ENCODE measurements at places on chromosomes 1 and 21.

GRCh38 chr1:98546319-98546718 lies 115.2 kb upstream of the SNX7 start:
- DNase-seq, result no peak

DNA sequence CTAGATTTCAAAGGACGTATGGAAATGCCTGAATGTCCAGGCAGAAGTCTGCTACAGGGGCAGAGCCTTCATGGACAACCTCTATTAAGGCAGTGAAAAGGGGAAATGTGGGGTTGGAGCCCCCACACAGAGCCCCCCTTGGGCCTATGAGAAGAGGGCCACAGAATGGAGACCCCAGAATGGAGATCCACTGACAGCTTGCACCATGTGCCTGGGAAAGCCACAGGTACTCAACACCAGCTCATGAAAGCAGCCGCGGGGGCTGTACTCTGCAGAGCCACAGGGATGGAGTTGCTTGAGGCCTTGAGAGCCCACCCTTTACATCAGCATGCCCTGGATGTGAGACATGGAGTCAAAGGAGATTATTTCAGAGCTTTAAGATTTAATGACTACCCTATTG lies 108.7 kb downstream of the DMRTB1 start:
- DNase-seq, result no peak

DNA sequence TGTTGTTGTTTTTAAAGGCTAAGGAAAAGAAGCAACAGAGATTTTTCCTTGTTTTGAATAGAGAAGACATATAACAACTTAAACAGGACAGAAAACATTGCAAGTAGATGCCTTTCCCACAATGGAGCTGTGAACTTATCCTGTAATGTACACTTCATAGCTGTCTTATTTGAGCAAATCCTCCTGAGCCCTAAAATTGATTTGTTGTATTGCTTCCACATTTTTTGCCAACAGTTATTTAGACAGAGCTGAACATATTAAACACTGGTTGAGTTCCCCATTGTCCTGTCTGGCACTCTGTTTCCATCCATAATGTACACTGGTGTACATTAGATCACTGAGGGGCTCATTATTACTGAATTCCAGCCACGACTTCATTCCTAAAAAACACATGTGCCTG lies 32.2 kb downstream of the CACHD1 start:
- no peak for DNase-seq

DNA sequence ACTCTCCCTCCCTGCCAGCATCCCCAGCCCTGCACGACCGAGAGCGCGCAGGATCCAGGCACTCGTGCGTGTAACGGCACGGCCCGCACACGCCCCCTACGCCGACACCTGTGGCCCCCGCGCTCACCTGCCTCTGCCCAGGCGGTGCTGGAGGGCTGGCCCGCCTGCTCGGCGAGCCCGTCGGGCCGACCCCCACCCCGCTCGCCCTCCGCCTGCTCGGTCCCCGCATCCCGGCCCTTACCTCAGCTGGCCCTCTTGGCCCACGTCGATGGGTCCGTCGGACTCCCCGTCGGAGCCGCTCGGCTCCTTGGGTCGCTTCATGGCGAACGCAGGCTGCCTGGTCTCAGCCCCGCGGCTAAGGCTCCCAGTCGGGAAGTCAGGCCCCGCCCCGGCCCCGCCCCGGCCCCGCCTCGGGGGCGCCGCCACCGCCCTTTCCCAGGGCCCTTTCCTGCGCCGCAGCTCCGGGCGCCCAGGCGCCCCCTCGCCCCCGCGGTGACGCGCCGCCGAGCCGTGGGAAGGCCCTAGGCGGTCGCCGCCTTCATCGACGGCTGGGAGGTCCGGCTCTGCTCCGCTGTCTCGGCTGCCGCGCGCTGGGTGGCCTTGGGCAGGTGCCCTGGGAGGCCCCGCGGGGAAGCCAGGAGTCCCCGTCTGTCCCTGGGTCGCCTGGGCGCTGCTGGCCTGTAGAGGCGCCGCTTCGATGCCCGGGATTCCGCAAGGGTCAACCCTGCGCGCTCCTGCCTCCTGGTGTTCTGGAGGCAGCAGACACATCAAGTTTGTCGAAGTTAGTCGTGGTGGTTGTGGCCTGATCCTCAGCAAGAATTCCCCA lies at the start of gene HEYL:
Gene HEYL, minus strand, starts transcription at position 339 of the 826 bp plus-strand sequence. Its CDS starts 18 bp downstream, at position 321.
- DNase-seq, result no peak

DNA sequence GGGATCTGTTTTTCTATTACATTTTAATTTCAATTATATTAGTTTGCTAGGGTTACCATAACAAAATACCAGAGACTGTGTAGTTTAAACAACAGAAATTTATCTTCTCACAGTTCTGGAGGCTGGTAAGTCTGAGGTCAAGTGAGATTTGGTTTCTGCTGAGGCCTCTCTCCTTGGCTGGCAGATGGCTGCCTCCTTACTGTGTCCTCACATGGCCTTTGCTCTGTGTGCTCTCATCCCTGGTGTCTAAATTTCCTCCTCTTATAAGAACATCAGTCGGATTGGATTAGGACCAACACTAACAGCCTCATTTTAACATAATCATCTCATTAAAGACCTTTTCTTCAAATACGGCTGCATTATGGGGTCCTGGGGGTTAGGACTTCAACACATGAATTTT lies 195.2 kb upstream of the CHODL start:
- DNase-seq, result no peak

GRCh38 chr1:94169126-94169525 lies 48.2 kb upstream of the ABCA4 start:
- DNase-seq, result no peak

- no peak for DNase-seq
Measured at GRCh38 chr1:113991467-113991997, 12.3 kb downstream of the OLFML3 start.

GRCh38 chr1:208036106-208036808 lies 125.3 kb upstream of the CD34 start:
- no peak for DNase-seq

- no peak for DNase-seq
Measured at GRCh38 chr1:116003823-116004222, 27.5 kb downstream of the SLC22A15 start.

- peak; percentile 54 for DNase-seq
Measured at GRCh38 chr1:169546087-169546995, 39.9 kb downstream of the F5 start.

GRCh38 chr1:108830119-108831008 lies 26.5 kb downstream of the AKNAD1 start:
- DNase-seq, result peak; percentile 76

GRCh38 chr1:40241362-40241761 lies 6.4 kb upstream of the TMCO2 start:
- no peak for DNase-seq

DNA sequence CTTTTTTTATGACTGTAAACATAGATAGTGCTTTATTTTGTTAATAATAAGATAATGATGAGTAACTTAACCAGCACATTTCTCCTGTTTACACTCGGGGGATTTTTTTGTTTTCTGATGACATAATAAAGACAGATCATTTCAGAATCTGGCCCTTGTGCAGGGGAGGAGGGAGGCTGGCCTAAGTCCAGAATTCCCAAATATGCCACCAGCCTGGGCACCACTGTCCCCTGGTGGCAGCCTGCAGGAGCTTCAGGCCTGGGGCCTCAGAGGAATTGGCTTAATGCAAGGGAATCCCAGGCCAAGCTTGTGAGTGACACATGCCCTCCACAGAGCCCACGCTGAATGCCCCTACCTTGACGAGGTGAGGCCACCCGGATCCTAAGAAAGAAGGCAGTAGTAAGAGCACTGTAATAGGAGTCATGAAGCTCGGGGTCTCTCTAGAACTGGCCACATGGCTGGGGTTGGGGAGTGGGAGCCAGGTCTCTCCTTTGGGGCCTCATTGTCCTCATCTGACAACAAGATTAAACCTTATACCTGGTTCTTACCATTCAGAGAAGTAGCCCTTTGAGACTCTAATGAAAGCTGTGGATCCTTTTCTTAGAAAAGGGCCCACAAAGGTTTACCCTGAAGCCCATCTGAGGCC lies 24.1 kb downstream of the ETNK2 start:
- peak; percentile 76 for DNase-seq

DNA sequence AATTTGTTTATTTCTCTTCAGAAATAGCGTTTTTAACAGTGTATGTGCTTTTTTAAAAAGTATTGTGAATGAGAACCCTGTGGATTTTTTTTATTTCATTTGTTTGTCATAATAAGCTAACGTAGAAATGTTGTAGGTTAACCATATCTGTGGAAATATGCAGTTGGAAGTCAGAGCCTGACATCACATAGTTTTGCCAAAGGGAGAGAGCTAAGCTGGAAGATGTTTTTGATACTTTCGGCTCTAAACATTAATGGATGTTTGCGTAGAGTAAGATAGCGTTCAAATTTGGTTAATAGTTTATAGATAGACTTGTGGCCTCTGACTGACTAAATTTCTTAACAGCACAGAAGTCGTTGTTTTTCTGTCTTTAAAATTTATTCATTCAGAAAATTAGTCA lies 47.4 kb upstream of the ANGPTL1 start:
- no peak for DNase-seq

- DNase-seq, result no peak
Measured at GRCh38 chr1:176791906-176792305, 328.9 kb downstream of the PAPPA2 start.

GRCh38 chr1:169081503-169082123 lies 24.9 kb upstream of the ATP1B1 start:
- no peak for DNase-seq

- no peak for DNase-seq
Measured at GRCh38 chr1:60073605-60074278, at the start of gene C1orf87. C1orf87 (minus strand) TSS chr1:60073770; CDS start chr1:60072643, 1,127 bp downstream.

GRCh38 chr1:59522925-59523505 lies 226.1 kb downstream of the FGGY start:
- no peak for DNase-seq

DNA sequence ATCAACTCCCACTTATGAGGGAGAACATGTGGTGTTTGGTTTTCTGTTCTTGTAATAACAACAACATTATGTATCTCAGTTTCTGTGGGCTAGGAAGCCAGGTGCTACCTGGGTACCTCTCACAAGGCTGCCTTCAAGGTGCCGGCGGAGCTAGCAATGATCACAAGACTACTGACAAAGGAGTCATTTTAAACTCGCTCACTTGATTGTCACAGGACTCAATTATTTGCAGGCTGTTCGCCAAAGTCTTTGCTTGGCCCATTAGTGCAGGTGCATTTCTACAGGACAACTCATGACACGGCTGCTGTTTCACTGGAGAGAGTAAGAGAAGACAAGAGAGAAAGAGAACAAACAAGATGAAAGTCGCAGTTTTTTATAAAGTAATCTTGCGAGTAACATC lies 1237.4 kb upstream of the TMPRSS15 start:
- no peak for DNase-seq

- DNase-seq, result no peak
Measured at GRCh38 chr1:172019976-172020375, 178.7 kb downstream of the DNM3 start.

DNA sequence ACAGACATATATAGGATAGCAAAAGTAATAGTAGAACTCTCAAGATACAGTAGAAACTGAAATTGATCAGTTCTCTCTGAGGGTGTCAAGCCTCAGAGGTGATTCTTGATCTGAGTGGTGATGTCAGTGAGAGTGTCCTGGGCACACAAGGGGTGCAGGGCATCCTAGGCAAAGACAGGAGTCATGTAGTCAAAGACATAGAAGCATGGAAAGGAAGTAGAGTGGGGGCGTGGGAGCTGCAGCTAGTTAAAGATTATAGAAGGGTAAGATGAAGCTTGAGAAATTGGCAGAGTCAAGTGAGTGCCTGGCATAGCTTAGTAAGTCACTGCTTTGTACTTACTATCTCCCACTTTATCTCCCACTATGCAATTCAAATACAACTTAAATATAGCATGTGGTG lies 22.8 kb downstream of the CDC7 start:
- no peak for DNase-seq

- DNase-seq, result no peak
Measured at GRCh38 chr1:240843798-240844197, 231.8 kb upstream of the GREM2 start.

GRCh38 chr1:235291599-235292091 lies 36.3 kb downstream of the ARID4B start:
- no peak for DNase-seq

- DNase-seq, result no peak
Measured at GRCh38 chr1:213623064-213623581, 364.6 kb upstream of the PROX1 start.

GRCh38 chr1:206049293-206049692 lies 3.7 kb upstream of the RHEX start:
- no peak for DNase-seq

DNA sequence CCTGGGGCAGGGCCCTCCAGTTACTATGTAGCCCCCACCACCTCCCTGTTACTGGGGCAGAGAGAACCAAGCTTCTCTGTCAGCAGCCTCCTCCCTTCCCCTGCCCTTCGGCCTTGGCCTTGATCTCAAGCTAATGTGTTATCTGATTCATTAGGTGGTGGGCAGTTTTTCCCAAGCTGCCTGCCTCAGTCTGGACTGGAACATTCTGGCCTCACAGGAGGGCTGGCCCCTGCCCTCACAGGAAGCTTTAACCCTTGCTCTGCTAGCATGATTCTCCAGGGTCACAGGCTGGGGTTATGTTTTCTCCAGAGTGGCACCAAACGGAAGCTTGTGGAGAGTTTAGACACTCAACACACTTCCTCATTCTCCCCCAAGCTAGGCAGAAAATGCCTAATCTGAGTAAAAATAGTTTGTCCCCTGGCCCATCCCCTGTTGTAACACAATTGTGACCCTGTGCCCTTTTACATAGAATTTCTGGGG lies 37.2 kb upstream of the SLC6A9 start:
- no peak for DNase-seq

DNA sequence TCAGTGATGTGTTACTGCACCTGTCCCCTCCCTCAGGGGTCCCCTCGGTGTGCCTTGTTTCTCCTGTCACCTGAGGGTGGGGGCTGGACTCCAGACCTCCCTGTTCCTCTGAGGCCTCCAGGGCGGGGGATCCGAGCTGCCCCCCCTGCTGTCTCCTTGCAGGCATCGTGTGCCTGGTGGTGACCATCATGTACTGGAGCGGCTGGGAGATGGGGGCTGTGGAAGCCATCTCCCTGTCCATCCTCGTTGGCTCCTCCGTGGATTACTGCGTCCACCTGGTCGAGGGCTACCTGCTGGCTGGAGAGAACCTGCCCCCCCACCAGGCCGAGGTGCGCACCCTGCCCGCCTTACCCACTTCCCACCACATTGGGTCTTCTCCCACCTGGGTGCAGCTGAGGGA lies 56.4 kb downstream of the DISP3 start:
- DNase-seq, result no peak

- DNase-seq, result no peak
Measured at GRCh38 chr1:157154291-157154690, 16.1 kb upstream of the ETV3 start.

GRCh38 chr1:79603843-79604242 lies 597.3 kb upstream of the ADGRL4 start:
- DNase-seq, result no peak
